Hippocampal formation (tissue), 2 donors: ENCODE measurements at places on chromosomes 2 and 18.

DNA sequence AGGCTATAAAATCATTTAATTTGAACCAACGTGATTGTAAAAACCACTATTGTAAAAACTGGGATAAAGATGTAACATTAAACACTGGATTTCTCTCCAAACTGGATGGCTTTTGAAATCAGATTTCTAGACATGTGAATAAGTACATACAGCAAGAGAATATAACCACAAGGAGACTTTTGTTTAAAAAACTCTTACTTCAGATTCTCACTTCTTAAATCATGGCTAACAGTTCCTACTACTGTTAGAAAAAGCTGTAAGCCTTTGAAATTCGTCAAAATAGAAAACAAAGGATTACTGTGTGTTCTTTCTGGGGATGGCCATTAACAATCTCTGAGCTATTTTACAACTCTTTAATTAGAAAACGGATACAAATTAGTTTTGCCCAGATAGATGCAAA, 39.4 kb upstream of the SH3BP4 start:
- DNase-seq: no peak

DNA sequence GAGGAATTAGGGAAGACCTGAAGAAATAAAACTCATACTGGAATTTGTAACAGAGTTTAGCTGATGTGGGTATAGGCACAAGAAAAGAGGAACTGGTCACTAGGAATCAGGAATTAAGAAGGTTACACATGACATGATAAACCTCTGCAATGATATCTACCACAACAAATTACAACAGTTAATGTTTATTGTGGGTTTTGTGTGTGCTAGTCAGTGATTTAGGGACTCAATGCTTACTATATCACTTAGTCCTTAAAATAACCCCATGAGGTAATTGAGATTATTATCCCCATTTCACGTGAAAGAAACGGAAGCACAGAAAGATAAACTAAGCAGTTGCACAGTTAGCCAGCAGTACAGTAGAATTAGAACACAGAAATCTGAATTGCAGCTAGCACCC, 415.8 kb upstream of the ZEB2 start:
- DNase-seq: no peak

DNA sequence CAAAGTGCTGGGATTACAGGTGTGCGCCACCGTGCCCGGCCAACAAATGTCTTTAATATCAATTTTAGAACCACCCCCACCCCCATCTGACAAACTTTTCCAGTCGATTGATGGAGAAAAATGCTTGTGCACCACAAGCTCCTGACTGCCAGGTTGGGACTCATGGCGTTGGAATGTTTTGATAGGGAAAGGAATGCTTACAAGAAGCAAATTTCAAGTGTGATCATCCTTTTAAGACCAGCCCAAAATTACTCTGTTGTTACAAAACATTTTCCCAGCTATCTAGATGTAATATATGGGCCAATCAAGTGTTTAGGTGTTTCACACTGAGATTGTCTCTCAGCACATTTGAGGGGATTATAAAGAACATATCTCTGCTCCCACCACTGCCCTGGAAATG, 45.2 kb downstream of the UBXN4 start:
- no peak for DNase-seq

GRCh38 chr2:118752762-118753429, 94.6 kb downstream of the EN1 start:
- no peak for DNase-seq

DNA sequence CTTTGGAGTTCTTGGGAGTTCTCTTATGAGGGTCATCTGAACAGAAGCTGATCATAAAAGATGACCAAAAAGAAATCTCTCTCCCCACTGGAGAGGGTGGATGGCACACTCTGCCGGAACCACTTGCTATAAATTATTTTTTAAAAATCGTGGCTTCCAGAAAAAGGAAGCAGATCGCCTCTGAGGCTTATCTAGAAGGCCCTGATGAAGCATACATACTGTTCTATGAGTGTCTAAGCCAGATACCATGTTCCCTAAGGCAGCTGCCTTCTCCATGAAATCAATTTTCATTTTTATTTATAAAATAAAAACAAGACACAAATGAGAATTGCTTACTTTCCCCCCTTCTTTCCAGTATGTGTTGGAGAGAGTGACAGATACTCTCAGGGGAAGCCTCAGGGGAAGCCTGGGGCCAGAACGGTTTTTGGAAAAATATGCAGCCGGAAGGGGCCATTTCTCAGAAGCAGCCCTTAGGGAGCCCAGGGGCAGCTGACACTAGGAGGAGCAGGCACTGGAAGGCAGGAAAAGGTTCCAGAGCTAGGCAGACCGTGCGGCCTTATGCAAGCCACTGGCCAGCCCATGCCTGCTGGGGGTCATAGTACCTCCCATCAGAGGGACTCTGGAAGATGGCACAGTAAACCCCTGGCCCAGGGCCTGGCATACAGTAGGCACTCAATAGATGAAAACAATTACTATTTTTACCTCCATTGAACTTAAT, 130.6 kb downstream of the CABLES1 start:
- no peak for DNase-seq

DNA sequence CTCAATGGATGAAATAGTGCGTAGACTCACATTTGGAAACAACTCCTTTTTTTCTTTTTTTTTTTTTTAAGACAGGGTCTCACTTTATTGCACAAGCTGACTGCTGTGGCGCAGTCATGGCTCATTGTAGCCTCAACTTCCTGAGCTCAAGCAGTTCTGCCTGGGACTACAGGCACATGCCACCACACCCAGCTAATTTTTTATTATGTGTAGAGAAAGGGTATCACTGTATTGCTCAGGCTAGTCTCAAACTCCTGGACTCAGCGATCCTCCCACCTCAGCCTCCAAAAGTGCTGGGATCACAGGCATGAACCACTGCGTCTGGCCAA, 17.4 kb downstream of the HAT1 start:
- DNase-seq: no peak

DNA sequence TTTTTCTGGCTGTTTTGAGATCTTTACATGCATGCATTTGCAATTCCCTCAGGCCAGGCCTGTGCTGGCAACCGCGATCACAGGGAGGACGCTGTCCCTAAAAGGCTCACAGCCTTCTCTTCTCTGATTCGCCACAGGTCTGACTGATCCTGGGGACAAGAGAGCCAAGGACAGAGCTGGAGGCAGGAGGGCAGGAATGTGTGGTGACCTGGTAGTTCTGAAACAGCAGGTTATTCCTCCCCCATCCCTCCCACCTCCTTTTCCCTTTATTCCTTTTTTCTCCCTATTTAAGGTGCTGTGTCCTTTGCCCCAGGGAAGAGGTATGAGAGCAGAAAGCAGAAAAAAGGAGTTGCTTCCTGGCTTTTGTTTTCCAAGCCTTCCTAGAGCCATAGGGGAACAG, 21.9 kb downstream of the TMEM177 start:
- DNase-seq: no peak

DNA sequence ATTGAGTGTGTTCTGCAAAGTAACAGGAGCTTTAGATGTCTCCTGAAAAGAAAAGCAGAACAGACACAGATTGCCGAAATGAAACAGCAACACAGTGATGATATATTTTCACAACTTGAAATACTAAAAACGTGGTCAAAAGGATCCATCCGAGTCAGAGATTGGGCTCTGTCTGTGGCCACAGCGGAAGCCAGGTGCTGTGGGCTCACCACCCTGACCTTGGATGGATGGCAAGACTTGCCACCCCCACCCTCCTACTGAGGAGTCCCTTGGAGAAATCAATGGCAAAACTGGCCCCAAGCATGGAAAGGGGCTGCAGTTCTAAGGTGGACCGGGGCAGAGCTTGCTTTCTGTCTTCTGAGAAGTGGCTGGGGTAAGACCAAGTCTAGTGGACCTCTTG, 31.4 kb upstream of the ACKR3 start:
- no peak for DNase-seq

GRCh38 chr2:143684551-143685320, 555.5 kb downstream of the ARHGAP15 start:
- DNase-seq: no peak

DNA sequence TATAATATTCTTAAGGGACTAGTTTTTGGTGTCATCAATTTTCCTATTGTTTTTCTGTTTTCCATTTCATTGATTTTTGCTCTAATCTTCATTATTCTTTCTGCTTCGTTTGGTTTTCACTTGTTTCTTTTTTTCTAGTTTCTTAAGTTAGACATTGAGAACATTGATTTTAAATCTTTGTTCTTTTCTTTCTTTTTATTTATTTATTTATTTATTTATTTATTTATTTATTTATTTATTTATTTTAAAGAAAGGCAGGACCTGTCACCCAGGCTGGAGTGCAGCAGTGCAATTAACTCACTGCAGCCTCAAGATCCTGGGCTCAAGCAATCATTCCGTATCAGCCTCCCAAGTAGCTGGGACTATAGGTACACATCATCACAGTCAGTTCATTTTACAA, 7.0 kb upstream of the FMNL2 start:
- DNase-seq: no peak

GRCh38 chr2:181264441-181264840, 192.7 kb upstream of the ITGA4 start:
- DNase-seq: no peak

DNA sequence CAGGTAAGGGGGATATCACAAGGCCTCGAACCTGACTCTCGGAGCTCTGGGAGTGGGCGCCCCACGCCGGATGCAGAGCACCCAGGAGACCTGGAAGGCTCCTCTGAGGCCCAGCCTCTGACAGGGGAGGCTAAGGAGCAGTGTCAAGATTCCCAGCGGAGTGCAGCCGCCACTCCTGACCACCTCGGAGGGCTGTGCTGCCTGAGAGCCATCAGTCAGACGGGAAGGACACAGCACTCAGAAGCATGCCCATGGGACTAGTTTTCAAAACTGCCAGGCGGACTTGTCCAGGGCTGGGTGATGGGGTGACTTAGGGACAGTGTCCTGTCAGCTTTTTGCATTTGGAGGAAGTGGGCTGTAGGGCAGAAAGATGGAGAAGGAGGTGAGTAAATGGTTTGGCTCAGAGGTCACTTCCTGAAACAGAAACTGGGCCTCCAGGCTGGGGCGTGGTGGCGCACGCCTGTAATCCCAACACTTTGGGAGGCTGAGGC, 34.6 kb upstream of the B3GNT7 start:
- DNase-seq: no peak

DNA sequence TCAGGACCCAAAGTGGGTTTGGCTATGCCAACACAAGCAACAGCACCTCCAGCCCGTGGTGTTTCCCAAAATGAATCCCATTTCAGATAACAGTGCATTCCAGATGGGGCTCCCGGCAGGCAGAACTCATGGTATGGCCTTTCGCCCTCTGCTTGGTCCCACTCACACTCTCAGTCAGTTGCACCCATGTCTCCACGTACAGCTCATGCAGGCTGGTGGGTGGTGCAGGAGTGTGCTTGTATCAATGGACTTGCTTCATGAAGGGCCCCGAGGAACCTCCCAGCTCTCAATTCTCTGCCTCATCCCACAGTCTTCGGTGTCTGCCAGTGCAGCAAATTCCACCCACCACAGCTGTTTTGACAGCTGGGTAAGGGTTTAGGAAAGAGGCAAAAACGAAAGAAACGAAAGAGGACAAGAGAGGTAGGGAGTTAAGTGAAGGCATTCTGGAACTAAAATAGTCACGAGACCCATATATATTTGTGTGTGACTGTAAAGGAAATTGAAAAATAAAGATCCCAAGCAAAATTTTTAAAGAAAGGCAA, 278.1 kb downstream of the DCDC2C start:
- no peak for DNase-seq

- DNase-seq: no peak
These were observed 20.5 kb upstream of the ITGB6 start for GRCh38 chr2:160220545-160221009.

GRCh38 chr2:159938395-159938794, 124.0 kb downstream of the PLA2R1 start:
- no peak for DNase-seq

- no peak for DNase-seq
These were observed at the start of gene INPP5D for GRCh38 chr2:233059797-233060500. INPP5D (plus strand) TSS chr2:233060342; CDS start chr2:233060479, 137 bp downstream.

DNA sequence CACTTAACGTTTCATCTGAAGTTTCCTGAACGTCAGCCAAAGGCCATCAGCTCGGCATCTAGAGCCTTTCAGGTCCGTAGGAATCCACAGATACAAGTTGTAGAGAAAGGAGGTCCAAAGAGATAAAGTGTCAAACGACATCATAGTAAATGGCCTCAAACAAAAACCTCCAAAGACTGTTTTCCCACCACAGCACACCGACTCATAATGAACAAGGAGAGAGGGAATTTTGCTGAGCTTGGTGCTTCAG, 150.3 kb downstream of the PXDN start:
- no peak for DNase-seq

- no peak for DNase-seq
These were observed 621.3 kb downstream of the XIRP2 start for GRCh38 chr2:167509586-167509985.

- DNase-seq: no peak
These were observed 112.0 kb downstream of the GRB14 start for GRCh38 chr2:164509137-164509877.

DNA sequence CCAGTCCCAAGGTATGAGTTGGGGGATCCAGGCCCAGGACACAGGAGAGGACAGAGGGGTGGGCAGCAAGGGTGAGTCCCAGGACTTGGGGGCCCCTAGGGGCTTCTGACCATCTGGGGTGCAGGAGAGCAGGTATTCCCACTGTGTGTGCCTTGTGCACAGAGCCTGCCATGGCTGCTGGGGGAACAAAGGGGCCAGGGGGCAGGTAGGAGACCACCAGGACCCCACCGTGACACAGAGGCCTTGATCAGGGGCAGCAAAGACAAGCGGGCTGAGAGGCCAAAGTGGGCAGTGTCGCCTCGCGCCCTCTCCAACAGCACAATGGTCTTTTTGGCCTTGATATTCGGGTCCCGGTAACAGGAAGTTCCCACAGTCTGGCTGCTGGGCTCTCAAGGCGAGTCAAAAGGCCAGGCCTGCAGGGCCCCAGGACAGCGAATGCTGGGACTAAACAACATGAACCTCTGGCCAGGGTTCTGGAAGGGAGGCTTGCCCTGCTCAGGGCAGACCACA, 12.3 kb upstream of the GPR17 start:
- DNase-seq: no peak

GRCh38 chr18:59820663-59821062, 79.1 kb upstream of the PMAIP1 start:
- DNase-seq: no peak

GRCh38 chr2:160737247-160737646, 243.6 kb upstream of the RBMS1 start:
- no peak for DNase-seq

GRCh38 chr2:55859875-55860274, 63.7 kb downstream of the EFEMP1 start:
- no peak for DNase-seq

- no peak for DNase-seq
These were observed 461.3 kb upstream of the DCC start for GRCh38 chr18:51878724-51879123.

- DNase-seq: no peak
These were observed 57.8 kb upstream of the LMAN1 start for GRCh38 chr18:59416818-59417217.

GRCh38 chr2:134220344-134220974, 33.4 kb upstream of the MGAT5 start:
- no peak for DNase-seq

DNA sequence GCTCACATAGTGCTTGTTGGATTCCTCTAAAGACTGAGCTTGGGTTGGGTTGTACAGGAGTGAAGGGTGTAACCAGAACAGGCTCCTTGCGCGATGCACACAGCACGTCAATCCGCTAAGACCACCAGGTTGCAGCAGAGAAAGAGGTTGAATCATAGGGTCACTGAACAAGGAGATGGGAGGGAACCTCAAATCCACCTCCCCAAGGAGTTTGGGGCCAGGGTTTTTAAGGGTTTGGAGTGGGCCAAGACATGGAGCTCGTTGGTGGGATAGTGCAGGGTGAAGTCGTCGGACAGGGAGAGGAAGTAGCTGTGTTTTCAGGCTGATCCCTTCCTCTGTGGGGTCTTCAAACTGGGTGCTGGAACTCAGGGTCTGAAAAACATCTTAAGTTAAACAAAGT, 20.8 kb upstream of the MTCL1 start:
- no peak for DNase-seq

- DNase-seq: no peak
These were observed 64.4 kb downstream of the PLEKHM3 start for GRCh38 chr2:207960911-207961310.
